ENCODE measurements at places on chromosomes 12 and 14. TPM values are rescaled to one million over a fixed set of nuclear protein-coding genes. Genes with fewer than 3 reads are reported as not detected.
A peak's percentile ranks its signal among the peaks of the same experiment; 100 is the strongest.

Gene CACNB3
- 1.7 TPM for polyA plus RNA-seq

DNA sequence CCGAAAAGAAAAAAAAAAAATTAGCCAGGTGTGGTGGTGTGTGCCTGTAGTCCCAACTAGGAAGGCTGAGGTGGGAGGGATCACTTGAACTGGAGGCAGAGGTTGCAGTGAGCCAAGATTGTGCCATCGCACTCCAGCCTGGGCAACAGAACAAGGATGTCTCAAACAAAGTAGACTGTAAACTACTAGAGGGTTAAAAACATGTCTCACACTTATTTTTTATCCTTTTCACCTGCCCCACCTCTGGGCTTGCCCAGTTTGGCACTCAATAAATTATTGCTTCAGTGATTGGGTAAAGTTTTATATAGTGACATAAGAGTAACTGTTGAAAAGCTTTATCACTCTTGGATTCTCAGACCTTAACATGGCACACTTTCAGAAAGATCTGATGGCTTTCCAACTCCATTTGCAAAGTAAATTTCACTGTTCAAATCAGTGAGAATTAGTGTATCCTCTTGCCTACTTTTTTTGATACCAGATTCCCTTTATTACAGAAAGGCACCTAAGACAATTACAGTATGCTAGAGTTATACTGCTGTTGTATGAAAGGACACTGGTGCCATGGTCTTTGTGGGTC is 56.3 kb upstream of the NPFF start:
- peak; percentile 62 for DNase-seq

GRCh38 chr14:30420515-30420914 is 138.4 kb upstream of the G2E3 start:
- DNase-seq: no peak

DNA sequence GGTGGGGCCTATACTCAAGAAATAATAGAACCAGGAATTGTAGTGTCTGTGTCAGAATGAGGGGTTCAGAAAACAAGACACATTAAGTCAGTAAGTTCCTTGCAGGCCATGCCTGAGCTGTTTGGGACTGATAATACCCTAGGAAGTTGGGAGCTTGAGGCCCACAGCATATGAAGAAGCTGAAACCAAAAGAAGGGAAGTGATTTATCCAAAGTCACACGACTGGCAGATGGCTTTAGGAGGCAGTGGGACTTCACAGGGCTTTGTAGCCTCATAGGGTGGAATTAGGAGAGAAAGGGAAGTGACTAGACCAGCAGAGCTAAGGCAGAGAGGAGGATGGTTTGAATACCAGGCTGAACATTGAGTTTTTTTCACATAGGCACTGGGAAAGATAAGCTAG is 56.6 kb upstream of the SRSF5 start:
- no peak for DNase-seq

DNA sequence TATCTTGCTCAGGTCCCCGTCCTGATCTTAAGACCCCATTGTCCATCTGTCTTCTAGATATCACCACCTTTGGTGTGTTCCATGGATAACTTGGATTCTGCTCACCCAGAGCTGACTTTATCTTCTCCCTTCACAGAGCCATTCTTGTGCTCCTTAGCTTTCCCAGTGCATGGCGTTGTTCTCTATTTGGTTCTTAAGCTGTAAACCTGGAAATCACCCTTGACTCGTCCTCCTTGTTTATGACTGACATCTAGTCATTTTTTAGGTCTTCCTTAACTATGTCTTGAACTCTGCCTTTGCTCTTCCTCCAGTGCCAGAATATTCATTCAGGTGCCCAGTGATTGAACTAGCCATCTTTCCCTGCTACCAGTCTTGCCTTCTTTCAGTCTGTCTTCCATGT is 11.7 kb downstream of the STK38L start:
- DNase-seq: no peak
